Panc1 (cell line): ENCODE measurements at places on chromosomes 5 and 9. TPM values are rescaled to one million over a fixed set of nuclear protein-coding genes. Genes with fewer than 3 reads are reported as not detected.

DNA sequence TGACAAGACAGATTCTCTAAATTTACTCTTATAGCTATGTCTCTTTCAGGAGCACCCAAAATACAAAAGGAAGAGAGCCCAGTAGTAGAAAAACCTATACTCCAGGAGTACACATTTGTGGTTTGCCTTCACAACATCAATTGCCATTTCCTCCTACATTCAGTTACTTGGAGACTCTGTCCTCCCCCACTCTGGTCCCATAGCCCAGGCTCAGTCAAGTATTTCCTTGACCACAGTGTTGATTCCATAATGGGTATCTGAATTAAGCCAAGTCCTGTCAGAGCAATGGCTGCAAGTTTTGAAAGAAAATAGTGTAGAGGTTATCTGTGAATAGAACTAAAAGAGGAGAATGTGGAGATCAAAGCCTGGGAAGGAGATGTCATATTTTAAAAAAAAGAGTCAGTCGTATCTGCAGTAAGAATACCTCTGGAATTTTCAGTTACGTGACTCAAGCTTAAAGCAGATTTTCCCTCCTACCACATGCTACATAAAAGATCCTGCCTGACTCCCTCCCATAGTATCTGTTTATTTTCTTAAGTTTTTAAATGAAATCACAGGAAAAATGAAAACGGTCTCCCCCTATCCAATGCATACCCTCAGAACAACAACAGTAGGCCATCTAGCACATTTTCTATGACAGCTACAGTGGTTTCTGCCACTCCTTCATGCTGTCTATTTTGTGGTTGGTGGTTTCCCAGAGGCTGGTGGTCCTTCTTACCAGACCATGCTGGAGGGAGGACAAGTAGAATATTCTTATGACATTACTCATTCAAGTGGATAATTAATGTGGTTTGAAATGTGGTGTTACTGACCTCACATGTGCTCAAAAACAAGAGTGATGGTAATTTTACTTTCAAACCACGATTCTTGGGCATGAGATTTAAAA lies 249.7 kb upstream of the TMEM161B start:
- no peak for DNase-seq

DNA sequence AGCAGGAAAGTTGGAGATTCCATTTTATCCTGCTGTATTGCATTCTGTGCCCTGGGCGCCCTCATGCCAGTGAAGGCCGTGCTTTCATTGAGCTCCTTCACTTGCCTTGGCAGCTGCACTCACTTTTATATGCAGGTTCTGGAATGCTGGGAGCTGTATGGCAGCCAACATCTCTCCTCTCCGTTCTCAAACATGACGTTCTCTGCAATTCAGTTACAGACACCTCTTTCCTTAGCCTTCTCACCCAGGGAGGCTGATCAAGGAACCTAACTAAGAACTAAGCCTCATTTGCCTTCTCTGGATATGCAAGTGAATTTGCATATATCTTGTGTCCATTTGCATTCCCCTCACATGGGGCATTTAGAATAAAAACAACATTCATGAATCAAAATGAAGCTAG lies 29.4 kb upstream of the PURA start:
- no peak for DNase-seq

DNA sequence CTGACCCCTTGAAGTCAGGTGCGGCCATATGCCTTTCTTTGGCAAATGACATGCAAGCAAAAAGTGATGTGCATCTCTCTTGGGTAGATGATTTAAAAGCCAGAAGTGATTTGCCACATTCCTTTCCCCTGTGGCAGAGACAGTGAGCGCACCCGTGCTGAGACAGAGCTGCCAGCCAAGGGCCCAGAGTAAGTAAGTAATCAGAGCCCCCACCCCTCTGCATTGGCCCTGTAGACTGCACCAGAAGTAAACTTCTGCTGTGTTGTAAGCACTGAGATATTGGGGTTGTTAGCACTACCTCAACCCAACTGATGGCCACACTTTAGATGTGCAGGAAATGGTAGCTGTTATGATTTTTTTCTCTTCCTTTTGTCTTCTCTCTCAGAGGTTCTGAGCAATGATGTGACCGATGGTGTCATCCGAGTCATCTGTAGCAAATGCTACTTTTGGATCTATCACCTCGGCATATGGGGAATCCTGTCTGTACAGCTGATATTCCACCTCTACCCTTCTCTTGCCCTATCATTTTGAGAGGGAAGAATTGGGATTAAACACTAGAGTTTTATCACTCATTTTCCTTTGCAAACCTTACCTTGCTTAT lies 58.0 kb downstream of the DOCK2 start:
- DNase-seq, result no peak

DNA sequence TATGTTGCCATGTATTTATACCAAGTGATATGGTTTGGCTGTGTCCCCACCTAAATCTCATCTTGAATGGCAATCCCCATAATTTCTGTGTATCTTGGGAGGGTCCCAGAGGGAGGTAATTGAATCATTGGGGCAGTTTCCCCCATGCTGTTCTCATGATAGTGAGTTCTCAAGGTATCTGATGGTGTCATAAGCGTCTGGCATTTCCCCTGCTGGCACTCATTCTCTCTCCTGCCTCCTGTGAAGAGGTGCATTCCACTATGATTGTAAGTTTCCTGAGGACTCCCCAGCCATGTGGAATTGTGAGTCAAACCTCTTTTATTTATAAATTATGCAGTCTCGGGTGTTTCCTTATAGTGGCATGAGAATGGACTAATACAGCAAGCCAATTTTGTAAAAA lies 140.8 kb upstream of the ADAMTSL1 start:
- no peak for DNase-seq

GRCh38 chr5:157877821-157878220 lies 18.9 kb upstream of the CLINT1 start:
- no peak for DNase-seq

- DNase-seq, result no peak
These were observed 154.5 kb downstream of the ARSB start for GRCh38 chr5:78830528-78831046.

DNA sequence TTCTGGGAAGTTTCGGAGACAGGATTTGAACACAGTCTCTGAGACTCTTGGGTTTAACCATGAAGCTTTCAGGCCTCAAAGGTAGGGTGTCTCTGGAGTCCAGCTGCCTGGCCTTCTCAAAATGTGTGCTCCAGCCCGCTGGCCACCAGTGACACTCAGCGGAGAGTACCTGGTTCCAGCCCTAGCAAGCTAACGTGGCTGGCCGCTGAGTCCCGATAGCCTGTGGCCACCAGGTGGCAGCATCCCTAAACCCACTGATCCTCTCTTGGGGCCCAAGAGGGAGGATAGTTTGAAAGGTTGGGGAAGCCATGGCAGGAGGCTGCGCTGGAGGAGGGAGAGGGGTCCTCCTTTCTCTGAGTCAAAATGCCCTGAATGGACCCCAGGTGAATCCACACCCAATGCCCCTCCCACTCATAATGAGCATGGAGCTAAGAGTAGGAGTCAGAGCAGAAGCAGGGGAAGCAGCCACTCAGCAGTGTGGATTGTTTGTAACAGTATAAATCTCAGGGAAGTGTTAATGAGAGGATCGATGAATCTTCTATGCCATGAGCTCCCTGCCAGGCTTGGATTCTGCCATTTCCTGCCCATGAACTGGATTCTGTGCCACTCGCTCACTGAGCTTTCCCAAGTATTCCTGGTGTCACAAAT lies 5.4 kb upstream of the TIFAB start:
- no peak for DNase-seq

- DNase-seq, result no peak
These were observed 804 bp upstream of the IL17B start for GRCh38 chr5:149379818-149380374.

DNA sequence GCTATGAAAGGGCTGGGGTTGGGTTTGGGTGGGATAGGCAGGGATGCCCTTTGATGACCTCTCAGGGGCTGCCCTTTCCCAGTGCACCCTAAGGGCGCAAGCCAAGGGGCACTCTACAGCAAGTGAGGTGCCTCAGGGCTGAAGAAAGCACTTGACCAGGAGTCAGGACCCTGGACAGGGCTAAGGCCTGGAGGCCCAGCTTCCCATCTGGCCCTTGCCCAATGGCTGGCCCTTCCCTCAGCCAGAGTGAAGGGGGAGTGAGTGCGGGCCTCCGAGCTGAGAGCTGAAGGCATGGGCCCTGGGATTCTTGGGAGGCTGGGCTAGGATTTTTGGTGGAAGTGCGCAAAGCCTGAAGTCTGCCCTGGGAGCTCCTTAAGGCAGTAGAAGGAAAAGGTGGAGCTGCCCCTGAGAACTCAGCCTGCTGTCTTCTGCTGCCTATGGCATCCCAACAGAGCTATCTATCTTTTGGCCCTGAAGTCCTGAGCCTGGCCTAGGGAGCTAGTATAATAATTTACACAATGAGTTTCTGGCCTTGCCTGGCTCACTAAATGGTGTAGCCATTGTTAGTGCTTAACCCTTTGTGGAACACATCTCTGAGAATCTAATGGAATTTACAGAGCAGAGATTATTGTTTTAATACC lies 16.4 kb downstream of the JADE2 start:
- no peak for DNase-seq

- DNase-seq, result no peak
These were observed 14.8 kb downstream of the ROR2 start for GRCh38 chr9:91935066-91935749.

DNA sequence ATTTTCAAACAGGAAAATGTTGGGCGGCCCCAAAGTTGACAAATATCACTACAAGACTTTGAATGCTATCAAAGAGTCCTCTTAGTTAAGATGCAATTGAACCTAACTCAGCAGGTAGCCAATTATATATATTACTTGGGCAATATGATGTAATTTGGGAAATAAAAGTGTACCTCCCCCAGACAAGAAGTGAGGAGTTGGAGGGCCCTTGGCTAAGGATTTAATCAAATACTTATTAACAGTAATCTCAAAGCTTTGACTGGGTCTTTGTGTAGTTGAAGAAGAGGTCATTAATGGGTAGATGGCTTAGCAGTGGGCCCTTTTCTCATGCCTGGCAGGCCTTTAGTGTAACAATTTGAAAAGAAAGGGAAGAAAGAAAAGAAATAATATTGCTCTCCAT lies 599.0 kb downstream of the CSNK1G3 start:
- DNase-seq, result no peak

GRCh38 chr5:178346607-178347334 lies 114.2 kb upstream of the PHYKPL start:
- no peak for DNase-seq

DNA sequence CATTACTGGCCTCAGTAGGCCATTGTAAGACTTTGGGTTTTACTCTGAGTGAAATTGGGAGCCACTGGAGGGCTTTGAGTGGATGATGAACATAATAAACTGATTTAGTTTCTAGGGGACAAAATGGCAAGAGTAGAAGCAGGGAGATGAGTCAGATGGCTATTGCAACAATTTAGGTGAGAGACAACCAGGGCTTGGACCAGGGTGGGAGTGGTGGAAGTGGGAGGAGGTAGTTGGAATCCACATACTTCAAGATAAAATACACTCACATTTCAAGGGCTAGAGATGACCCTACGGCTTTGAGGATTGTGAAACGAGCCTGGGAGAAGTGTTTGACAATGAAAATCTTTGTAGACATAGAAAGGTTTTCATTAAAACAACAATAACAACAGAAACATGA lies 136.3 kb downstream of the ACTBL2 start:
- DNase-seq, result no peak

DNA sequence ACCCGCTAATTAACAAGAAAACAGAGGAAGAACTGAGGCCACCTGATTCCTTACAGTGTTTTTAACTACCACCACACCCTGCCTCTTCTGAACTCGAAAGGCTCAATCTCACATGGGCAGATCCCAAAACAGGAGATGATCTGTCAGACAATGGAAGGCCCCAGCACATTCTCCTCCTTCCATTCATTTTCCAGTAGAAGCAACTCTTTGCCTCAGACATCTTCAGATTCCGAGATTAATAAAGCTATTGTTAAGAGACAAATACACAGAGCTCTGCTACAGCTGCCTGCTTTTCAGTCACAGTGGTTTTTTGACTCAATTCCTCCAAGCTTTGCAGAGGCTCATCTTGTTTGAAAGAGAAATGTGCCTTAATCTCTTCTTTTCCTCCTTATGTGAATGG lies 127.2 kb upstream of the ADAMTSL1 start:
- no peak for DNase-seq

- DNase-seq, result no peak
These were observed 51.5 kb downstream of the IL31RA start for GRCh38 chr5:55902696-55903095.

DNA sequence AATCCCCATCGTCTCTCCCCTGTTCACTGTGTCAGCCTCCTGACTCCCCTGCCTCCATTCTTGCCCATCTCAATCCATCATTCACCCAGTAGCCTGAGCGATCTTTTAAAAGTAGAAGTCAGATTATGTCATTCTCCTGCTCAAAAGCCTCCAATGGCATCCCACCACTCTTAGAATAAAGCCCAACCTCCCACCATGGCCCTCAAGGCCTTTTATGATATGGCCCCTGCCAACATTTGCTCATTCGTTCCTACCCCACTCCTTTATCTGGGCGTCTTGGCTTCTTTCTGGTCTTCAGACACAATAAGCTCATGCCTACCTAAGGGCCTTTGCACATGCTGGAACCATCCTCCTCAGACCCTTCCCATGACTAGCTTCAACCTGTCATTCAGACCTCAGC lies 35.5 kb upstream of the KCNMB1 start:
- no peak for DNase-seq

DNA sequence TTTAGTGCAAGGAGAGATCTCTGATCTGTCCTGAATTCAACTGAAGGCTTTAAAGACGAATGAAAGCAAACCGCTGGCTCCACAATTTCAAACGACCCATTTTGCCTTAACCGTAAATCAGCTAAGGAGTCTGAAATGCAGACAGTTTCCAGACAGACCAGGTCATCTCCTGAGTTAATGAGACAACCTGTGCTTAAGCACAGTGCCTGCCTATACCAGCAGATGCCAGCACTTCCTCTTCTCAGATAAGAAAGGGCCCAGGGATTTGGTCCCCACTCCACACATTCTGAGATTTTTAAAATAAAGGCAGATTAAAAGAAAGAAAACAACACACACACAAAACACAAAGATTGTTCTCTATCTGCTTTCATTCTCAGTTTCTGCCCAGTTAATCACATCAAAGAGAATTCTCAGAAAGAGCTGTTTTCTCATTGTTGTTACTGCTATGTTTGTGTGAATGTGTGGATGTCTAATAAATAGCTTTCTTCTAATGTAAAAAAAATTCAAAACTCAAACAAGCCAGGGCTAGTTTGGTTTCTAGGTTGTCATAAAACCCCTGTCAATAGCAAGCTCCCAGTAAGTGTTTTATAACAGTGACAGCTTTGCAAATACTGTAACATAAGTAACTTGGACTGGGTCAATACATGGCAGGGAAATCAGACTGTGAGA lies 157.7 kb upstream of the SLC24A2 start:
- no peak for DNase-seq

GRCh38 chr5:96198356-96199058 lies 234.5 kb downstream of the PCSK1 start:
- no peak for DNase-seq

DNA sequence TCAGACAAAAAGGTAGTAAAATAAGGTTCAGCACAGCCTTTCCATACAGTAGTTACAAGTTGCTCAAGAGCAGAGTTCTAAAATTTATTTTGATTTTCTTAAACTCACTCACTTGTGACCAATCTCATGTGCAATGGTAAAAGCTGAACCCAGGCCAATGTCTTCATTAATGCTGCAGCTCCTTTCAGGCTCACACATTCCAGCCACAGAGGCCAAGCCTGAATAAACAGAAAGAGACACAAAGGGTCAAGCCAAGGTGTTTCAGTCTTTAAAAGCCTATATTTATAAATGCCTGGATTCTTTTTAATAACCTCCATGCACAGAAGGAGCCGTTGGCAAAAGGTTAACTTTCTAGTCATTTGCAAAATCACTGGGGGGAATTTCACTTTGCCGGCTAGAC lies 152.5 kb downstream of the ADAMTS6 start:
- DNase-seq, result no peak

The MEIKIN gene
- total RNA-seq, result not detected

The TAF11L11 gene
- total RNA-seq, result not detected

The GMCL2 gene
- not detected for total RNA-seq

The PCDHGC4 gene
- total RNA-seq, result 0.57 TPM

The LCNL1 gene
- 0.82 TPM for total RNA-seq
